ENCODE measurements at places on chromosomes 7 and 10.

- DNase-seq = no peak
These were observed 65.1 kb upstream of the EBF3 start for GRCh38 chr10:130029209-130029608.

- DNase-seq = no peak
These were observed 1080.4 kb downstream of the CNTNAP2 start for GRCh38 chr7:147197006-147197405.

DNA sequence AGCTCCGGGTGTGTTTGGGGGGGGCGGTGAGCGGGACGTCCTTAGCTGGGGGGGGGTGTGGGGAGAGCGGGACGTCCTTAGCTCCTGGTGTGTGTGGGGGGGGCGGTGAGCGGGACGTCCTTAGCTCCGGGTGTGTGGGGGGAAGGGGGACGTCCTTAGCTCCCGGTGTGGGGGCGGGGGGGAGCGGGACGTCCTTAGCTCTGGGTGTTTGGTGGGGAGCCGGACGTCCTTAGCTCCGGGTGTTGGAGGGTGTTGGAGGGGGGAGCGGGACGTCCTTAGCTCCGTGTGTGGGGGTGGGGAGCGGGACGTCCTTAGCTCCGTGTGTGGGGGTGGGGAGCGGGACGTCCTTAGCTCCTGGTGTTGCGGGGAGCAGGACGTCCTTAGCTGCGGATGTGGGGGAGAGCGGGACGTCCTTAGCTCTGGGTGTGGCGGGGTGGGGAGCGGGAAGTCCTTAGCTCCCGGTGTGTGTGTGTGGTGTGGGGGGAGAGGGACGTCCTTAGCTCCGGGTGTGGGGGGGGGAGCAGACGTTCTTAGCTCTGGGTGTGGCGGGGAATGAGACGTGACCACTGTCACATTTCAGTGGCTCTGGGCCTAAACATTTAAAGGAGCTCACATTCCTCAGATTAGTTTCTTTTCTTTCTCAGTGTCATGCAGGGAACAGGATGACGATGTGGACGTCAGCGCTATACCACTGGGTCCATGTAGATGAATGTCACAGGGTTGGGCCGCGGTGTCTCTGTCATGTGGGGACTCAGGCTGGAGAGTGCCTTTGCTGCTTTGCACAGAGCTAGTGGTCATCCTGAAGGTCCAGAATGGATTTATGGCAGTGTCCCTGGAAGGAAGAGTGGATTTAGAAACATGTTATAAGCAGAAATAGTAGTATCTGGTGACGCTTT lies 7.5 kb downstream of the DYNC2I1 start:
- peak; percentile 69 for DNase-seq

- DNase-seq = no peak
These were observed 3.4 kb downstream of the ASNS start for GRCh38 chr7:97868788-97869187.

DNA sequence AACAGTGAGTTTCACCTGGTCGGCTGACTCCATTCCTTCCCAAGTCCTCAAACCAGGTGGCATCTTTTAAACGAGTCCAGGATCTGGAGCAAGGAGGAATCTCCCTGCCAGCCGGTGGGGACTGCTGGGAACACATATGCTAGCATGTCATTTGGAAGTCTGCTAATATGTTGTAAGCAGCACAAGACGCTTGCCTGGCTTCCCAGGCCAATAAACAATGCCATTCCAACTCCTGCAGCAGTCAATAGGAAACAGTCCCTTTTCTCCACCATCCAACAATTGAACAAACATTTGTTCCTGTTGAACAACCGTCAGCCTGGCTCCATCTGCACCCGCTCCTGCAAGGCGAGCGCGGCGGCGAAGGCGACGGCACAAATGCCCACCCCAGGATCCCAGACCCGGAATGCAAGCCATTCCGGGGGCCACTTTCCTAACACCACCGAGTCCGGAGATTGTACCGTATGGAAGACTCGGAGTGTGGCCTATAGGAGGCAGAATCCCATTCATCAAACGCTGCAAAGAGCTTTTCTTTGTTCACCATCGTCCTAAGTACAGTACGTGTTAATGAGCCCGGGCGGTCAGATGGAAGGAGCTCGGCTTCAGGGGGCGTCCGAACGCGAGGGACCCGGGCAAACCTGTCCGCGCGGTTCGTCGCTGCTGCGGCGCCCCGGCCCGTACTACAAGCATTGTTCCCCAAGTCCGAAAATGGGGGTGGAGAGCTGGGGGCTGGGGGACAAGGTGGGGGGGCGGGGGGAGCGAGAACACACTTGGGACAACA lies 1.6 kb downstream of the FAM53B start:
- DNase-seq = peak; percentile 38

GRCh38 chr7:2621948-2622640 lies 9.7 kb upstream of the TTYH3 start:
- no peak for DNase-seq
